ENCODE measurements at places on chromosomes 1 and 21.

DNA sequence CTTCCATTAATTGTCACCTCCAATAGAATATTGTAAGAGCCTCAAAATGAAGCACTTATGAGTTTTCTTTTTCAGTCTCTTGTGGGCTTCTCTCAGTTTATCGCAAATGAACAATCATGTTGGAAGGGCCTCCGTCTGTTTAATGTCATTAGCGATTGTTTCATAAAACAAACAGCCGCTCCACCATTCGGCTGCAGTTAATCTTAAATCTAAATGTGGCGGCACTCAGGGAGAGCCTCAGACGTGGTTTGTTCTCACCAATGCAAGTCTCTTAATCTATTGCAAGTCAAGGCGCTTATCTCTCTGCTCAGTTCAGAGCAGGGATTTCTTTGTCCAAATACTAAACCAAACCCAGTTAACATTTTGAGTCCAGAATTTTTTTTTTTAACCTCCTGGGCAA lies 34.9 kb upstream of the ESRRG start:
- DNase-seq, result no peak

DNA sequence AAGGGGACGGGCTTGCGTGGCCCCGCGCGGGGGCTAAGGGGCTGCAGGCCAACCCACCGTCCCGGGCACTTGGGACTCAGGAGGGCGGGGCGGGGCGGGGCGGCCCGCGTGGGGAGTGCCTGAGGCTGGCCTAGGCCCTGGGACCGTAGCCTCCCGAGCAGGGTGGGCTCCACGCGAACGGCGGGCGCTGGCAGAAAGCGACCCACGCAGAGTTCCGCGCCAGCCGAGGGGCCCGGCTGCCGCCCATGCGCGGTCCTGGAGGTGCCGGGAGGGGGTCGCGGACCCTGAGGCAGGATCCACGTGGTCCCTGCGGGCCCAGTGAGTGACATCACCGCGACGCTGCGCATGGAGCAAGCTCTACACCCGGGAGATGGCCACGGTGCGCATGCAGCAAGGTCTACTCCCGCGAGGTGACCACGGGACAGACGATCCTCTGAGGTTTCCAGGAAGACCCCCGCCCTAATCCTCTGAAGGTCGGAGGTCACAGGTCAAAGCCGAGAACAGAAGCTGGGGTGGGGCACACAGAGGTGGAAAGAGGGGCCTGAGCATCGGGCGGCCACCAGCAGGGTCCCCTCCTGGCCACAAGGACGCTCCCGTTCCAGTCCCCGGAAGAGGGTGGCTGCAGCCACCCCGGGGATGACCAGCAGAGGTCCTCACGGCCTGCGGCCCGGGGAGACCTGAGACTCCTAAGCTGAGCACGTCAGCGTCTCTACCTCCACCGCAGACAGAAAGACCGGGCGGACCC lies 13.5 kb upstream of the SLC19A1 start:
- DNase-seq, result peak; percentile 81

GRCh38 chr21:29382030-29382654 lies 83.4 kb downstream of the BACH1 start:
- peak; percentile 31 for DNase-seq

GRCh38 chr1:94614996-94615395 lies 73.4 kb upstream of the F3 start:
- DNase-seq, result no peak

- no peak for DNase-seq
Observed at GRCh38 chr1:67801903-67802302, 31.4 kb downstream of the GNG12 start.

DNA sequence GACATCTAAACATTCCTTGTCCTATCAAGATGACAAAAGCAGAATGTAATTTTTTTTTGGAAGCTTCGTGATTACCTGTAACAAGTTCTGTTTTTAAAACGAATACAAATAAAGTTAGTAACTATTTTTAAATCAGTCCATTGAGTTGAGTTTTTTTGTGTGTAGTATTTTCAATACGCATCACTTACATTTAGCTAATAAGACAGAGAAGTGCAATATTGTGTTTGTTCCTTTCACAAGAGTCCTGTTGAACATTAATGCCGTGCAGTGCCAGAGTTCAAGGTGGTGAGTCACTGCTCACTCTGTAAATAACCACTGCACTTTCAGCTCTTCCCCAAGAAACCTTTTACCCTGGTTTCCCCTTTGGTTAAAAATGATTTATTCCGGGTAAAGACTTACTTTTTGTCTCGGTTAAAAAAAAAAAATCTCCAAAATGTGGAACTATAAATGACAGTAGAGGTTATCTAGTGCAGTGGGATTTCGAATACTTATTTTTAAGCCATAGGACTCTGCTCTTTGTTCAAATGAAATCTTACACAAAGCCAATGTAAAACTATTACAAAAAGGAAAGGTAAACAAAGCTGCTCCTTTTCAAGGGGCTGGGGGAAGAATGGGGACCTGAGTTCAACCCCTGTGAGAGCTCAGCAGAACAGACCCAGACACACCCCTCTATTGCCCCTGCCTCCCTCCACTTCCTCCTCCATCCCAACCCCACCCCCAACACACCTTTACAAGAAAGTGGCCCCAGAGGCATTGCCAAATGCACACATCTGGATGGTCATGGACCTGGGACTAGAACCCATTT lies 14.8 kb upstream of the NCMAP start:
- peak; percentile 72 for DNase-seq

- no peak for DNase-seq
Observed at GRCh38 chr1:208088319-208088718, 155.9 kb downstream of the PLXNA2 start.

GRCh38 chr1:164733070-164733469 lies 174.1 kb downstream of the PBX1 start:
- DNase-seq, result peak; percentile 86

DNA sequence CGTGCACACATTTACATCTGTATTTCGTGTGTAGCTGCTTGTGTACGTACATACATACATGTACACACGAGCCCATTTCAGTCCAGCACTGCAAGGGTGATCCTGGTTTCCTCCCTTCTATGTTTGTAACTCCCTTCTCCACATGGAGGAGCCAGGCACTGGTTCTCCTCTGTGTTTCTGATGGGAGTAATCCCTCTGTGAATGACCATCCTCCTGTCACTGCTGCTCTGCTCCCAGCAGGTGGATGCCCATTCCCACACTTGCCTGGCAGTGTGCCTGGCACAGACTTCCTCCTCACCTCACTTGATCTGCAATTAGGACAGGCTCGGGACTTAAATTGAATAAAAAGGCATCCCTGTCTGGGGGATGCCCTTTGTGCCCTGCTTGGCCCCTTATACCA lies 37.1 kb downstream of the TRAPPC10 start:
- DNase-seq, result no peak

DNA sequence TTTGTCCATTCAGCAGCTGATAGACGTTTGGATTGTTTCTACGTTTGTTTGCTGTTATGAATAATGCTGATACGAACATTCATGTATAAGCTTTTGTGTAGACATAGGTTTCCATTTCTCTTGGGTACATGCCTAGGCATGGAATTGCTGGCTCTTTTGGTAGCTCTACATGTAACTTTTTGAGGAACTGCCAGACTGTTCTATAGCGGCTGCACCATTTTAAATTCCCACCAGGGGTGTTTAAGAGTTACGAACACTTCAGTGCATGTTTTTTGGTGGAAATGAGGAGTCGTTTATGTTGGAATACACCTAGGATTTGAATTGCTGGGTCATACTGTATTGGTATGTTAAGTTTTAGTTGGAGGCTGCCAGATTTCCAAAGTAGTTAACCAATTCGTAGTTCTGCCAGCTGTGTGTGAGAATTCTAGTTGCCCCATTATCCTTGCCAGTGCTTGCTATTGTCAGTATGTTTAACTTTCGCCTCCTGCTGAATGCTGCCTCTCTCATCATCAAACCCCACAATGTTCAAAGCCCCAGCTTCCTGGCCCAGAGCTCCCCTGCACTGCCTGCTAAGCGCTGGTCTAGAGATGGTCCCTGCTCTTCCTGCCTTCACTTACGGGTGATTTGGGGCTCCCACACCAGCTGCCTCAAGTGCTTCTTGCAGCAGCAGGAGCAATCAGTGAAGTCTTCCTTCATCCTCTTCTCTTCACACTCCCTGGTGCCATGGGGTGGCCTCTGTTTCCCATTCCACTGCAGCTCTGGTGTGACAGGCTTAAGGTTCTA lies 81.0 kb downstream of the MAN1C1 start:
- no peak for DNase-seq

Data from fibroblast of mammary gland (primary cell).